Activated T-helper 1 cell treated with anti-CD3 and anti-CD28 coated beads, Interleukin-12 subunit alpha, Interleukin-12 subunit beta, Interleukin-2, Interleukin-4 antibody, amounts not matched to agents 30 ng/mL and 10 ng/mL and 1 ng/mL, durations not matched to agents 14 hours and 24 hours and 36 hours (primary cell): ENCODE measurements at places on chromosomes 13 and 19. TPM values are rescaled to one million over a fixed set of nuclear protein-coding genes. Genes with fewer than 3 reads are reported as not detected.

- no peak for DNase-seq
Observed at GRCh38 chr19:4587527-4587926, 28.0 kb upstream of the SEMA6B start.

The ZNF625 gene
- total RNA-seq = 2.5 and 2.9 TPM in 2 replicates

- no peak for DNase-seq
Observed at GRCh38 chr19:57947088-57947418, 453 bp downstream of the ZNF256 start.

GRCh38 chr13:111322001-111322915 lies 1.8 kb downstream of the TEX29 start:
- no peak for DNase-seq

- no peak for DNase-seq
Observed at GRCh38 chr19:517721-518597, 10.7 kb downstream of the TPGS1 start.

DNA sequence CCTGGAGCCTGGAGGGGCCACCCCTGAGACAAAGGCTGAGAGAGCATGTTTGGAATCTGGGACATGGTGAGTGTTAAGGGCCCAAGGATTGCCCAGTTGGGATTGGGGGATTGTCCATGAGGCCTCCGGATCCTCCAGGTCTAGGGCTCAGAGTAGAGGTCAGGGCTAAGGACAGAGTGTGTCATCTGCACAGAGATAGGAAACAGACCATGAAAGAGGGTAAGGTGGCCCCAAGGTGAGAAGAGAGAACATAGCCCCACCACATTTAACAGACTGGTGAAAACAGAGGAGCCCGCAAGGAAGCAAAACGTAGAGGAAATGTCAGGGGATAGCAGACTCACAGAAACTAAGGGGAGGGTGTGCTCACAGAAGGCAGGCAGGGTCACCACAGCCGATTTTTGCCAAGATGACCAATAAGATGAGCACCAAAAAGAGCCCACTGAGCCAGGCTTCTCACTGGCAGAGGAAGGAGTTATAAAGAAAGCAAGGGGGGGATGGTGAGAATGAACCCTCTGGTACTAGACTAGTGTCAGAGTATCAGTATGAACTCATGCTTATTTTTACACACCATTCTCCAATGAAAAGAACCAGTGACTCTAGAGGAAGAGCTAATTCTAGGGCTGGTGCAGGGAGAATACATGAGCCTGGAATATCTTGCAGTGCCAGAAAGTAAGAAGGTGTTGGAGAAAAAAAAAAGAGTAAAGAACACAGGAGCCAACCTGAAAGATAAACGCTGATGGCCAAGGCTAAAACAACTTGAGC lies 17.5 kb downstream of the DYRK1B start:
- DNase-seq = no peak

DNA sequence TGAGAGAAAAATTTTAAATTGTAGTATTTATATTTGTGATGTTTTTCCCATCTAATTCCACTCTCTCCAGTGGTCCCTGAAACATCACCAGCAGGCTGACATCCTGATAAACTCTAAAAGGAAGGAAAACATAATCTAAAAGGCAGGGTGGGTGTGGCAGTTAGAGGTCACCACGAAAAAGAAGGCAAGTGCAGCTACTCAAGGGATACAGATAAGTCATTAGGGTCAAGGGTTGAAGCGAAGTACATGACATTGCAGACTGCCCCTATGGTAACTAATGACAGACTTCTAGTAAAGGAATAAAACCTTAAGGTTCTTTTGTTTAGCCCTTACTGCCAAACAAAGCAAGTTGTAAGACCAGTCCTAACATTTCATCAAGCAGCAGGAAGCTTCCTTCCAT lies 6.0 kb upstream of the NEK3 start:
- no peak for DNase-seq

- no peak for DNase-seq
Observed at GRCh38 chr13:97539651-97540610, 106.0 kb downstream of the RAP2A start.

GRCh38 chr13:34750078-34750931 lies 191.8 kb upstream of the NBEA start:
- DNase-seq = no peak

The MBD3L3 gene
- not detected in 2 replicates for total RNA-seq

The EMC10 gene
- total RNA-seq = 90.0 and 95.4 TPM in 2 replicates

DNA sequence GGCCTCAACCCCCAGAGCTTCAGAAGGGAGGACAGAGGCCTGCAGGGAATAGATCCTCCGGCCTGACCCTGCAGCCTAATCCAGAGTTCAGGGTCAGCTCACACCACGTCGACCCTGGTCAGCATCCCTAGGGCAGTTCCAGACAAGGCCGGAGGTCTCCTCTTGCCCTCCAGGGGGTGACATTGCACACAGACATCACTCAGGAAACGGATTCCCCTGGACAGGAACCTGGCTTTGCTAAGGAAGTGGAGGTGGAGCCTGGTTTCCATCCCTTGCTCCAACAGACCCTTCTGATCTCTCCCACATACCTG lies 969 bp upstream of the CEACAM5 start:
- DNase-seq = no peak

- no peak for DNase-seq
Observed at GRCh38 chr13:19908350-19908986, 45.0 kb upstream of the ZMYM5 start.

GRCh38 chr13:89518289-89519077 lies 1829.0 kb upstream of the MIR17HG start:
- no peak for DNase-seq

The BIVM gene
- total RNA-seq = 34.4 and 35.6 TPM in 2 replicates

DNA sequence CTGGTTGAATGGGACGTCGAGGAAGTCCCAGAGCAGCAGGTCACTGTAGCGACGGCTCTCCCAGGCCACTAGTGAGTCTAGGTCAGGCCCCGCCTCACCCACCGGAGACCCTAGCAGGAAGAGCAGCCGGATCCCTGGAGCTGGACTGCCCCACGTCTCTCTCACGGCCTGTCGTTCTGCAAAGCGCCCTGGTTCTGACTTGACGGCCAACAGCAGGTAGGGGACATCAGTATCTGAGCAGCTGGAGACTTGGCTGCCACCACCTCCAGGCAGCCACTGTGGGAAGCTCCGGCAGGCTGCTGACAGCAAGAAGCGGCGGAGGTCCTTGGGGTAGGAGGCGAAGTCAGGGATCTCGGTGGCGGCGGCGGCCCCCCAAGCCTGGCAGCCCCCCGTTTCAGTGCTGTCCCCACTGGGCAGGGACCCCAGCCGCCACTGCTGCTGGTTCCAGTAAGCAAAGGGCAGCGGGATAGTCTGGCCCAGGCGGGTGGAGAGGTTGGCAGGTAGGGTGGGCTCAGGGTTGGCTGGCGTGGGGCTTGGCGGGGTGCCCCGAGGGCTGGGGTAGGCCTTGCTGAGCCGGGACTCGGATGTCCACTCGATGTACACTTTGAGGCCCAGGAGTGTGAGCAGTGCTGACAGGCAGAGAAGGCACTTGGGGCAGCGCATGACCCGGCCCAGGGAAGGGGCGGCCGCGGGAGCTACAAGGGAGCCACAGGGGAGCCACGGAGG lies 895 bp downstream of the B3GNT8 start:
- DNase-seq = no peak

The CGB1 gene
- total RNA-seq = not detected in 2 replicates

GRCh38 chr13:30898070-30898469 lies 8.0 kb upstream of the MEDAG start:
- no peak for DNase-seq

DNA sequence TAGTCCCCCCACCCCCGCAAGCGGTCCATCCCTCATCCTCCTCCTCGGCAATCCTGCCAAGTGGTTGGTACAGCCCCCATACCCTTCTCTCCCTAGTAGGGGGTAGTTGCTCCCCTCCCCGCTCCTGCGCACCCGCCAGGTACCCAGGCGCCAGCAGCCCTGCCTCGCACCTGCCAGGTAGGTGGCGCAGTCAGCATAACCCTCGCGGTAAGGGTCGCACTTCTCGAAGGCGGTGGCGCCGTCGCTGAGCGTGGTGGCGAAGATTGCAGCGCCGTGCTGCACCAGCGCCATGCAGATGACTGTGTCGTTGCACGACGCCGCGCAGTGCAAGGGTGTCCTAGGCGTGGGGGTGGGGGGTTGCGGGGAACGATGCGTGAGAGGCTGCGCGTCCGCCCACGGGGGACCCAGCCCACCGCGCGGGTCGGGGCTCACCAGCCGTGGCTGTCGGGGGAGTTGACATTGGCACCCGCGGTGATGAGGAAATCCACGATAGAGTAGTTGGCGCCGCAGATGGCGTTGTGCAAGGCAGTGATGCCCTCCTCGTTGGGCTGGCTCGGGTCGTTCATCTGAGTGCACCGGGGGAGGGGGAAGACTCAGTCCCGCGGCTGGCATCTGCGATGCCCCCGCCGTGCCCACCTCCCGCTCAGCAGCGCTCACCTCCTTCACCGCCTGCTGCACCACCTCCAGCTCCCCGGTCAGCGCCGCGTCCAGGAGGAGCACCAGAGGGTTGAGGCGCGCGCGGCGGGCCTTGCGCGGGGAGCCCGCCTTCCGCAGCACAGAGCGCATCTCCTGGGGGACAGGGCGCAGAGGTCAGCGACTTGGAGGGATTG lies 15.2 kb upstream of the ERCC2 start:
- no peak for DNase-seq

DNA sequence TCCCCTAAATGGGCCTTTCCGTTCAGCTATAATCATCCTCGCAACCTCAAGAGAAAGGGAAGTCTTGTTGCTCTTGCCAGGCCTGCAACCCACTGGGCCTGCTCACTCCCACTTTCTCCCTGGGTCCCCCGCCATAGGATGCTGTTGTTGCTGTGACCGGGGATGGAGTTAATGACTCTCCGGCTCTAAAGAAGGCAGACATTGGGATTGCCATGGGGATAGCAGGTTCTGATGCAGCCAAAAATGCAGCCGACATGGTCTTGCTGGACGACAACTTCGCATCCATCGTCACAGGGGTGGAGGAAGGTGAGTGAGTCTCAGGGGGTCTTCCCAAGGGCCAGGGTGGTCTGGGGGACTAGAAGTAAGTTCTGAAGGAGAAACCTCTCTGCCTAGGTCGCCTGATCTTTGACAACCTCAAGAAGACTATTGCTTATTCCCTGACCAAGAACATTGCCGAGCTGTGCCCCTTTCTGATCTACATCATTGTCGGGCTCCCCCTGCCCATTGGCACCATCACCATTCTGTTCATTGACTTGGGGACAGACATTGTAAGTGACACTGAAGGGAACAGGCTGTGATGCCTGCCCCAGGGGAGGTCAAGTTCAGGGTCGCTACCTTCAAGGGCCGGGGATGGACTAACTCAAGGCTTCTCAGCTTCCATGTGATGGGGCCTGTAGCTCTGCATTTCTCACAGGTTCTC lies 26.8 kb downstream of the ATP12A start:
- no peak for DNase-seq

- peak; percentile 34 for DNase-seq
Observed at GRCh38 chr19:52689843-52690368, 44.9 kb downstream of the ZNF611 start.
